Endothelial cell of umbilical vein (primary cell): ENCODE measurements at places on chromosomes 1 and 21. TPM values are rescaled to one million over a fixed set of nuclear protein-coding genes. Genes with fewer than 3 reads are reported as not detected.

DNASE2B gene
- not detected in 2 replicates for total RNA-seq

MAEL gene
- total RNA-seq: not detected in 2 replicates

DPT gene
- total RNA-seq: not detected in 2 replicates

ITLN2 gene
- not detected in 2 replicates for total RNA-seq

LMX1A gene
- total RNA-seq: not detected in 2 replicates

AXDND1 gene
- total RNA-seq: 0.67 TPM in 1 of 2 replicates, not detected in the other

VASH2 gene
- 1.4 and 2.9 TPM in 2 replicates for total RNA-seq

DNA sequence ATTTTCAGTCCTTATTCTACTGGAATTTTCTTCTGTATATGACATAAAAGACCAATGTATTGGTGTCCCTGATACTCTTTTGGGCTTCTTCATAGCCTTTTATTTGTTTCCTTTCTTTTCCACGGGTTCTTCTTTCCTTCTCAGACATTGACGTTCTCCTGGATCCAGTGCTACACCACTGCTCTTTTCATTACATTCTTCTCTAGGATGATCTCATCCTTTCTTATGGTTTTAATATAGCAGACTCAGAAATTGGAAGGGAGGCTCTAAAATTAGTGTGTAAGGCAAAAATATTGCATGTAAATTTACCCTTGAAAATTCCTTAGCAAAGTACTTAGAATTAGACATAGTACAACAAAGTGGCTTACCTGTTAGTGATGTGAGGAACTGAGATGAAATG lies 65.3 kb downstream of the SELENOF start:
- no peak for DNase-seq

DNA sequence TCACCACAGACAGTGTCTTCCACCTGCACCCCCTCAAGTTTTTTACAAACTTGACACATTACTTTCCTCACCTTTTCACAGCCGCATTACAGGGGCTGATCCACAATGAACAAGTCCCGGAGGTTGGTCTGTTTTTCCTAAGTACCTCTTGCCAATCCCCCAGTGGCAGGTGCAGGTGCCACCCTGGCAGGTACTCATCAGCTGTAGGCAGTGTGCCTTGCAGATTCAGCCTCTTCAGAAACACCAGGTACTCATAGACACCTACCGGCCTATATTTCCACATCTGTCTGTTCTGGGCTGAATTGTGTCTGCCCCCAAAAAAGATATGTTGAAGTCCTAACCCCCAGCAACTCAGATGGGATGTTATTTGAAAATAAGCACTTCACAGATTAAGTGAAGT lies 81.4 kb upstream of the CNIH3 start:
- no peak for DNase-seq

- no peak for DNase-seq
Observed at GRCh38 chr21:37551993-37552355, 185.4 kb downstream of the DYRK1A start.

DNA sequence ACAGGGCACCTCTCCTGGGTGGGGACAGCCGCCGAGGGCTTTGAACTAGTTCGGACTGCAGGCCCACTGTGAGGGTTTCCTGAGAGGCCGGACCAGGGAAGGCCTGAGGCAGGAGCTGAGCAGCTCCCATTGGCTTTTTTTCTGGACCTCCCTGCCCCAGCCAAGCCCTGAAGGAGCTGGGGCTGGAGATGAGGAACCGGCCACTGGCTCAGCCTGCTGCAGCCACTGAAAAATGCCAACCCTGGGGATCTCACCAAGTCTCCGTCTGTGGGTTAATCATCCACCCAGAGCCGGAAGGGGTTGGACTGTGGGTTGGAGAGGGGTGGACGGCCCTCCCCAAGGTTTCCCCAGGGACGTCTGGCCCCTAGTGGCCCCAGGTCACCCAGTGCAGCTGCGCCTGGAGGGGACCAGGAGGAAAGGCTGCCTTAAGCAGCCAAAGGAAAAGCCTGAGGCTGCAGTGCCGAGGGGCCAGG lies 2.5 kb downstream of the VWA1 start:
- no peak for DNase-seq

DNA sequence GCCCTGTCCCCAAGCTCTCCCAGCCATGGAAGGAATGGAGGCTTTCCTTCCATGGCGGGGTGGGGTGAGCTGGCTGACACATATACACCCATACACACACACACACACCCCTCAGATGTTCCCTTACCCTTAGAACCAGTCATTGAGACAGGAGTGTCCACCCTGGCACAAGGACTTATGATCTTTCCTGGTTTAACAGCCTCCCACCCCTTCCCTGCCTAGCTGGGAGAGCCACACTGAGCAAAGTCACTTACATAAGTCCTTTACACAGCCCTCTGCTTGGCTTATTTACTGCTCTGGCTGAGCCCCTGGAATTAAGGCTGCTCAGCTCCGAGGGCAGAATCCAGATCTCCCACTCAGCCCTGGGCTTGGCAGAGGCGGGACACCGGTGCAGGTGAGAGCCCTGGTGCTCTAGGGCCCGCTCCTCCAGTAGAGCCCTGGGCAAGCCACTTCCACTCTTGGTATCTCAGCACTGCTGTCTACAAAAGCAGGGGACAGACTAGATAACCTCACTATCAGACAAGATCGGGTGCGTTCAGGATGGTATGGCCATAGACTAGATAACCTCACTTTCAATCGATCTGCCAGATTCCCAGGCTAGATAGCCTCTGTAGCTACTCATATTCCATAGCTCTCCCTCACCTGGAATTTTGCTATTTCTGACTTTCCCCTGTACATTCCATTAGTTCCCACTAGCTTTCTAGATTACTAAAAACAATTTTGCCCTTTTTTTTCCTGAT lies 16.7 kb downstream of the SLC6A9 start:
- DNase-seq: no peak

DNA sequence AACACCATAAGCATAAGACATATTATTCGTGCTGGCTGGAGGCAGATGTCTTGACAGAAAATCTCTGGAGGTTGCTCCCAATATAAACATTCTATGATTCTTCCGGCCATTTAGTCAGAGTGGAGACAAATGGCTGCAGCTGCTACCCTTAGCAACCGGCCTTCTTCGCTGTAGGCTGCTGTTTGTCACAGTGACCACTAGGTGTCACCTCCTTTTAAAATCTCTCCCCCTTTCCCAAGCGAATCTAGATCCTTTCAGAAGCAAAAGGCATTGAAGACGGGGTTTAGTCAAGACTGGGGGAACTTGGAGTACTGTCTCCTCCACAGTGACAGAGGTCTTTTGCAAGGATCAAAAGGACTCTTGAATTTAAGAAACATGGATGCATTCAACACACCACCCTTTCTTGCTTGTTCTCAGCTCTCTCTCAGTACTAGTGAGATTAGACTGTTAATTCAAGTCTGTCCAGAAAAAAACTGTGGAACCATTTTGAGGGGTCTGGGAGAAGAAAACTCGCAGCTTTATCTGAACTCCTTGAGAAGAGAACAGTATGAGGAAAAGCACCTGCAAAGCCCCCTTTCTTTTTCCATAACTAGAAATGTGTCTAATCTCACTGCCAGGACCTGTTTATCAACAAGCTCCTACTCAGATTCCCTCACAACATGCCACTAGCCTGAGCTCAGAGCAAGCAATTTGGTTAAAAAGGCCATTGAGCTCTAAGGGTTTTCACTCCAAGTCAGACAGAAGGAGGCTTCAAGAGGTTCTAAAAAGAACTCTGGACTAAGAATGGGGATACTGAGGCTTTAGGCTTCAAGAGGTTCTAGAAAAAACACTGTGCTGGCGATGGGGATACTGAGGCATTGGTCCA lies 408.3 kb upstream of the PLXNA2 start:
- peak; percentile 88 for DNase-seq

DNA sequence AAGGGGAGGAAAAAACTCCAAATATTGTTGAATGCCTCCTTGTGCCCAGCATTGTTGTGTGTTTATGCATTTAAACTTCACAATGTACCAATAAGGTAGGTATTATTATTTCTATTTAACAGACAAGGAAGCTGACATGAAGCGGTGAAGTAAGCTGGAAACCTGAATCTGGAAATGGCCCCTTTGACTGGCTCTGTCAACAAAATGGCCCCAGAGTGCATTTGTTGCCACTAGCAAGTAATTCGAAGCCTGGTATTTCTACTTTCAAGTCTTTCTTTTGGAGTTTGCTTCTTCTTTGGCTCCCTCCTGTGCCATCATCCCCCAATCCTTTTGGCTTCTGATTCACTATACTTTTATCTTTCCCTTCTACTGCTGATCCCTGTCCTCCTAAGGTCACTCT lies 23.1 kb downstream of the CRYZL1 start:
- no peak for DNase-seq

- no peak for DNase-seq
Observed at GRCh38 chr1:37094302-37094701, 60.0 kb upstream of the GRIK3 start.

- no peak for DNase-seq
Observed at GRCh38 chr1:21397813-21398188, 42.1 kb upstream of the NBPF3 start.

DNA sequence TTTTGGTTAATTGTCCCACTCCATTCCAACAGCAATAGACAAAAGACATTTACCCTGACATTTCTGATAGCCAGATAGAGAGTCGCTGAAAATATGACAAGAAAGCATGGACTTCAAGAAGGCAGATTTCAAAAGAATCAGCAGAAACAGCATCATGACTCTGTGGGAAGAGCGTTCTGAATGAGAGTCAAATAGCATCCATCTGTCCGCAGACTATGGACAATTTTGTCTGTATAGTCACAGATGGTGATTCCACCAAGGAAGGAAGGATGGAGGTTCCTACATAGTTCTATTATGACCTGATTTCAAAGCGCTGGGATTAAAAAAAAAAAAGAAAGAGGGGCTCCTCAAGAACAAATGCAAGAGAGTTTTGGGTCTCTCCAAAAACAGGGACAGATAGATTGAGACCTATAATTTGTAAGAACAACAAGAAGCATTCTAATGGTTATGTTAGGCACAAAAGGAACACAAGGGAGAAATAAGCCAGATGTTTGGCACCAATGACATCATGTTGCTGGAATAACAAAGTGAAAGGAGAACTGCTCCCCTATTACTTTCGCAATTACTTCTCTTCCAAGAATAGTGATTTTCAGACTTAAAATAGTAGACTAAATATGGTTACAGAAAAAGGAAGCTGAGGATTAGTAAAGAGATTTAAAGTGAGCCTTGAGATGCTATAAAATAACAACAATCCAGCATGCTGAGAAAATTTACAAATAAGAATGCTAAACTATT lies 28.5 kb downstream of the NIBAN1 start:
- no peak for DNase-seq

- no peak for DNase-seq
Observed at GRCh38 chr1:81409780-81410274, 390.9 kb upstream of the ADGRL2 start.

GRCh38 chr1:97895278-97895677 lies 25.6 kb downstream of the DPYD start:
- no peak for DNase-seq

DNA sequence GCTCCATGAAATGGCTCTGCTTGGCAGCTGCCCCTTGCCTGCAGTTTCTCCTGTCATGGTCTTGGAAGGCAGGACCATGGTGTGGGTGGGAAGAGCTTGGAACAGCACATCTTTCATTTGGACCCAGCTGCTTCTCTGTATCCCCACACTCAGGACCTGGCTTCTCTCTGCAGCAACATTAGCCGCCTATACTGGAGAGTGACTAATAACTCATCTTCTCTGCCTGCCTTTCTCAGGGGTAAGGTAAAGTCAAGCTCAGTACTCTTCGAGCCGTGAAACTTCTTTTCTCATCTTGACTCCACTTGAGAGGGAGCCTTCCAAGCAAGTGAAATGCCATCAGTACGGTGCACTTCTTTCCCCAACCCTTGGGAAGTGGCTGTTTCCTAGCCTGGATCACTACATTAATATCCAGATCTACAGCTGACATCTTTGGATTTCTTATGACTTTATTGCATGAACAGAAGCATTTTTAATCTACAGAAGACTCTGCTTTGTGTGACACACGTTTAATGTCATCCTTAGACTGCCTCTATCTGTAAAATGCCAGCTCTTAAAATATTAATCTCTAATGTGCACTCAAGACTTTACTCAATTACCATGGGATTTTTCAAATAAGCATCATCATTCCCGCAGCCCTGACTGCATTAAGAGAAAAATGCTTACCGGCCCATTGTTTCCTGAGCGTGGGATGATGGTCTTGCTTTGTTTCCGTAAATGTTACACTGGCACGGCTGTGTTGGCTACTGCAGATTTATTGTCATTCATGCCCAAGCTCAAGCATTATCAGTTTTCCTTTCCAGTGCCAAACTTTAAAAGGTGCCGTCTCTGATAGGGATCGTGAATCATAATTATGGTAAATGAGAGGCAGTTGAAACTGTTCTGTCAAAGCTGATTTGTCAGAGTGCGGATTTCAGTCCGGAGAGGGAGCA lies 242.9 kb downstream of the HHAT start:
- no peak for DNase-seq

- no peak for DNase-seq
Observed at GRCh38 chr1:91831132-91831930, 54.6 kb downstream of the TGFBR3 start.

DNA sequence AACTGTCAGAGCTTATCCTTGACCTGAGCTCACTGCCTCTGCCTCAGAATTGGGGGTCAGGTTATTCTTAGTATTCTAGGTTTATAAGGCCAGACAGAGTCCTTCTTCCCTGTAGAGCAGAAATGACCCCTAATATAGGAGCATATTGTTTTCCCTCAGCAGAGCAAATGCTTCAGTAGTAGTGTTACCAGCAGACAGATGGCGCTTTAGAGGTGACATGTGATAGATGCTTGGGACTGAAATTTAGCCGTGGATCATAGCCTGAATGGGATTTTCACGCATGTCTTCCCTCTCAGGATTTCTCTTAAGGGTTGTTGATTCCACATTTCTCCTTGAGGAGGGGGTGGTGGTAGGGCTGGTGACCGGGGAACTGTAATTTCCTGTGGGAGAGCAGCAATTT lies 24.5 kb downstream of the ADARB1 start:
- peak; percentile 46 for DNase-seq

GRCh38 chr1:29247044-29247443 lies 10.7 kb downstream of the PTPRU start:
- DNase-seq: no peak

GRCh38 chr1:232599178-232600041 lies 30.5 kb downstream of the SIPA1L2 start:
- DNase-seq: no peak

DNA sequence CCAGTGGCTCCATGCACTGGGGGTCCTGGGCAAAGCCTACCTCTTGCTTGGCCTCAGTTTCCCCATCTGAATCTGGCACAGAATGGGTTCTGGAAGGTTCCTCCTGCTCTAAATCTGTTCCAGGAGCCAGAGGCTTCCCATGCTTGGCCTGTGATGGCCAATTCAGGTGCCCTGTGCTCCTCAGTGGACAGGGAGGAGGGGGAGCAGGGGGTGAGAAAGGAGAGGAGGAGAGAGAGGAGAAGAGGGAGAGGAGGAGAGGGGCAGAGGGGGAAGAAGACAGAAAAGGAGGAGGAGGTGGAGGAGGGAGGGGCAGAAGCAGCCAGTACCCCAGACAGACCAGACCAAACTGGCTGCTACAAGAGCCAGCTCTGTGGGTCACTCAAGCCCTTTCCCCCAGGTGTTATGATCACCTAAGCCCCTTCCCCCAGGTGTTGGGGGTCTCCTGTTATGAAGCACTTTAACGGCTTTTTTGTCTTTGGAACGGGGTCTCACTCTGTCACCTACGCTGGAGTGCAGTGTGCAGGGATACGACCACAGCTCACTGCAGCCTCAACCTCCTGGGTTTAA lies 43.7 kb downstream of the TRIM11 start:
- DNase-seq: no peak

- DNase-seq: no peak
Observed at GRCh38 chr1:171261336-171261735, 13.0 kb downstream of the FMO1 start.
